Stimulated activated effector memory CD8-positive, alpha-beta T cell treated with anti-CD3 and anti-CD28 coated beads, Interleukin-12 subunit alpha, Interleukin-12 subunit beta, amount 100 ng/mL, for 72 hours (primary cell): ENCODE measurements at places on chromosomes 1 and 21.

DNA sequence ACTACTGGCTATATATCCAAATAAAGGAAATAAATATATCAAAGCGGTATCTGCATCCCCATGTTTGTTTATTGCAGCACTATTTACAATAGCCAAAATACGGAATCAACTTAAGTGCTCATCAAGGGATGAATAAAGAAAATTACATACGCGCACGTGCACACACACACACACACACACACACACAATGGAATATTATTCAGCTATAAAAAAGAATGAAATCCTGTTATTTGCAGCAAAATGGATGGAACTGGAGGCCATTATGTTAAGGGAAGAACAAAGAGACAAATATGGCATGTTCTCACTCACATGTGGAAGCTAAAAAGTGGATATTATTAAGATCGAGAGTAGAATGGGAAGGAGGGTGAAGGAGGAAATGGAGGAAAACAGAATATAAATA lies 20.2 kb downstream of the COPA start:
- DNase-seq: no peak

DNA sequence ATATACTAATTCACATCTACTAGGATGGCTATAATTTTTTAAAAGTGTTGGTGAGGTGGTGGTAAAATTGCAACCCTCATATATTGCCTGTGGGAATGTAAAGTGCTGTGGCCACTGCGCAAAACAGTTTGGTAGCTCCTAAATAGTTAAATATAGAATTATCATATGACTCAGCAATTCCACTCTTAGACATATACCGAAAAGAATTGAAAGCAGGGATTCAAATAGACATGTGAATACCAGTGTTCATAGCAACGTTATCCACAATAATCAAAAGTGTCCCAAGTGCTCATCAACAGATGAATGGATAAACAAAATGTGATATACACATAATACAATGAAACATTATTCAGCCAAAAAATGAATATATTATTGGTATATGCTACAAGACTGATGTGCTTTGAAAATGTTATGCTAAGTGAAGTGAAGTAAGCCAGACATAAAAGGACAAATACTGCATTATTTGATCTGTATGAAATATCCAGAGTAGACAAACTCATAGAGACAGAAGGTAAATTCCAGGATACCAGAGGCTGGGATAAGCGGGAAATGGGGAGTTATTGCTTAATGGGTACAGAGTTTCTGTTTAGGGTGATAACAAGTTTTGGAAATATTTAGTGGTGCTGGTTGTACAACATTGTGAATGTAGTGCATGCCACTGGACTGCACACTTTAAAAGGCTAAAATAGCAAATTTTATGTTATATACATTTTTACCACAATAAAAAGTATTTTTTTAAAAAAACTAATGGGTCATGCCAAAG lies 342.5 kb downstream of the SEC16B start:
- DNase-seq: no peak

- no peak for DNase-seq
Observed at GRCh38 chr1:64663668-64664067, 81.2 kb upstream of the RAVER2 start.

- no peak for DNase-seq
Observed at GRCh38 chr1:215767761-215768160, 200.7 kb downstream of the KCTD3 start.

GRCh38 chr1:206654828-206655227 lies 19.5 kb downstream of the DYRK3 start:
- no peak for DNase-seq

DNA sequence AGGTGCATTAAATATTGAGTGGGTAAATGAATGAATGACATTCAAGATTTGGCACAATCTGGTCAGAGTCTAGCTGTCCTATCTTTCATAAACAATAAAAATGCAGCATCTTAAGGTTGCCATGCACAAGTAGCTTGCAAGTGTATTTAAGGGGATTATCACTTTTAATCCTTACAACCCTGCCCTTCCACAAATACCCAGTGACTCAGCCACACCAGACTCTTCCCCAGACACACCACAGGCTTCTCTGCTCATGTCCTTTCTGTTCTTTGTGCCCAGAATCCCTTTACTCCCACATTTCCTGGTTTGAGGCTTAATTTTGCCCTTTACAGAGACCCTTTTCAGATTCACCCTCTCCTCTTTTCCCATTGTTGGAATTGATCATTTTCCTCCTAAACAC lies 59.8 kb downstream of the KIRREL1 start:
- DNase-seq: no peak

- DNase-seq: no peak
Observed at GRCh38 chr1:206872139-206872538, 6.7 kb downstream of the IL20 start.

- no peak for DNase-seq
Observed at GRCh38 chr1:41875487-41875886, 43.2 kb downstream of the HIVEP3 start.

DNA sequence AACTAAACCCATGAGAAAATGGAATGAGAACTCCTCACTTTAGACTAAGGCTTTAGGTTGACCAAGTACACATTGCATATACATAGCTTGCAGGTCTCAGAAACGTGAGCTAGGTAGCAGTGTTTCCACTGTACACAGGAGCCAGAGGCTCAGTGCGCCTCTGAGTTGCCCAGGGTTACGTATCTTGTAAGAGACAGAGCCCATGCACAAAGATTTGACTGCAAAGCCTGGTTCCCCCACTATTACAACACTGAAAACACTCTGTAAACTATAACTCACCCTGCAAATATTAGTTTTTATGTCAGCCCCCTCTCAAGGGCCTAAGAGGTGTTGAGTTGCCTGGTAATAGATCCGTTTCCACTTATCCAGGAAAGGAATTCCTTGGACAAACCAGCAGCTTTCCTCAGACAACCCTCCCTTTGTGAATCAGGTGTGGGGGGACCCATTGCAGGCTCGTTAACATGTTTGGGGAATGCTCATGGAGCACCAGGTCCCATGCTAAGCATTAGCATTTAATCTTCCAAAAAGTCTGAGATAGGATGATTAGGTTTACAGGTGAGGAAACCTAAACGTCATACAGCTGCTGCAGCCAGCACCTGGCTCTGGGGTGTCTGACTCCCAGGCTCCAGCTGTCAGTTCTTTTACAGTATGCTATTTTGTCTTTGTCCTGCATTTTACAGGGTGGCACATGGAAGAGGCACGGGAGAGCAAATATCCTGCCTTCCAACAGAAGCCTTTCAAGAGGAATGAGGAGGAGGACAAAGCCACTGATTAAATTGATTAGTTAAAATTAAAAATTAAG lies 25.7 kb downstream of the TENT5C start:
- no peak for DNase-seq

GRCh38 chr1:180230416-180230790 lies 339 bp downstream of the LHX4 start:
- DNase-seq: no peak

GRCh38 chr1:7576946-7577657 lies 194.0 kb upstream of the VAMP3 start:
- DNase-seq: no peak

GRCh38 chr1:115063228-115063901 lies 25.9 kb downstream of the TSPAN2 start:
- DNase-seq: no peak

GRCh38 chr1:207500306-207500705 lies 4.3 kb downstream of the CR1 start:
- no peak for DNase-seq

DNA sequence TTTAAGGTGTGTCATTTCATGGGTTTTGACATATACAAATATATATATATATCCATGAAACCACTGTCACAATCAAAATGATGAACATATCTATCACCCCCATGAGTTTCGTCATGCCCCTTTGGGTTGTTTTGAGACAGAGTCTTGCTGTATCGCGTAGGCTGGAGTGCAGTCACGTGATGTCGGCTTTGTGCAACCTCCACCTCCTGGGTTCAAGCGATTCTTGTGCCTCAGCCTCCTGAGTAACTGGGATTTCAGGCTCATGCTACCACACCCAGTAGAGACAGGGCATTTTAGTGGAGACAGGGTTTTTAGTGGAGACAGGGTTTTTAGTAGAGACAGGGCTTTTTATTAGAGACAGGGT lies 8.0 kb downstream of the HJV start:
- no peak for DNase-seq

DNA sequence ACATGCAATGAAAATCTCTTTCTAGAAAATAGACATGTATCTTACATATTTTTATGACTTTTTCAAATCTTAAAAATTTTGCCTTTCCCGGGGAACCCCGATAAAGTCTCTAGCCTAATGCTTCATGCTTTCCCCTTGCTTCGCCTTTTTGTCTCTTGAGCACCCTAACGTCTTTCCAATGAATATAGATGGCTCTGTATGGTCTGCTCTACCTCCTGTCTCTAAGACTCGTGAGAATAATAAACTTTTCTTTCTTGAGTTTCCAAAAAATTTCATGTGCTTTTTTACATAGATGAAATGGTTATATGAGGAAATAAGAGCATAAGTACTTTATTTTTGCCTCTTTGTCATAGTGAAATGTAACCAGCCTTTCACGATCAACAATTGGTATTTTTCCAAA lies 202.6 kb downstream of the PDE4B start:
- no peak for DNase-seq

DNA sequence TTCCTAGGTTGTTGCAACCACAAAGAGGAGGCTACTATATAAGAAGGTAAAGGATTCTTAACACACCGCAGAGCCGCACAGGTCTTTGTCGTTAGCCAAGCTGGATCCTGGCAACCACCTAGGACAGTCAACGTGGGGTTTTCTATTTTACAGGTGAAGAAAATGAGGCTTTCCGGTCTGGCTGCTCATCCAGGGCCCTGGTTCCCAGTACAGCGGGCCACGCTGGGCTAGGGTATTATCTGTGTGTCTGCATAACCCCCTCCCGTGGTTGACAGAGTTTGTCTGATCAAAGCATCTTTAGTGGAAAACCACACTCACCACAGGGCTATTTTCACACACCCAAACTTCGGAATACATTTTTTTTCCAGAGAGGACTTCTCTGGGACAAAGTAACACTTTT lies 39.0 kb upstream of the PDE9A start:
- peak; percentile 17 for DNase-seq

DNA sequence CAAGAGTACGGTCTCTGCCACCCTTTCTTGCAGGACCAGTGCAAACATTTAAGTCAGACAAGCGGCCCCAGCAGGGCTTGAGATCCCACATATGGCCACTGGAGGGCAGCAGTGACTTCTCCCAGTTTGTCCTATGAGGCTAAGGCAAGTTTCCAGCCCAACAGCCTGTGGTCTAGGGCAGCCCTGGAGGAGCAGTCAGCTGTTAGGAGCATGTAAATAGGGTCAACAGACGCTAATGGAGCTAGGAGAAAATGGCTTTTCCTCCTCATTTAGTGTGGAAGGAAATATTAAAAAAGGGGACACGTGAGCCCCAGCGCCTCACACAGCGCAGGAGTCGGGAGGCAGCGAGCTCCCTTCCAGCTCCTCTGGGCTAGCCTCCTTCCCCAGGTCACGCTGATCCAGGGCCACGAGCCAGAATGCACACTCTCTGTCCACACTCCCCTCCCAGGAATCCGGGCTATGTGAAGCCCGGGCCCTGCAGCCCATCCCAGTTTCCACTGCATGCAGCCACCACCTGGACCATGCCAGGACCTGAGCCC lies 95.6 kb downstream of the LAMC2 start:
- DNase-seq: peak; percentile 46

DNA sequence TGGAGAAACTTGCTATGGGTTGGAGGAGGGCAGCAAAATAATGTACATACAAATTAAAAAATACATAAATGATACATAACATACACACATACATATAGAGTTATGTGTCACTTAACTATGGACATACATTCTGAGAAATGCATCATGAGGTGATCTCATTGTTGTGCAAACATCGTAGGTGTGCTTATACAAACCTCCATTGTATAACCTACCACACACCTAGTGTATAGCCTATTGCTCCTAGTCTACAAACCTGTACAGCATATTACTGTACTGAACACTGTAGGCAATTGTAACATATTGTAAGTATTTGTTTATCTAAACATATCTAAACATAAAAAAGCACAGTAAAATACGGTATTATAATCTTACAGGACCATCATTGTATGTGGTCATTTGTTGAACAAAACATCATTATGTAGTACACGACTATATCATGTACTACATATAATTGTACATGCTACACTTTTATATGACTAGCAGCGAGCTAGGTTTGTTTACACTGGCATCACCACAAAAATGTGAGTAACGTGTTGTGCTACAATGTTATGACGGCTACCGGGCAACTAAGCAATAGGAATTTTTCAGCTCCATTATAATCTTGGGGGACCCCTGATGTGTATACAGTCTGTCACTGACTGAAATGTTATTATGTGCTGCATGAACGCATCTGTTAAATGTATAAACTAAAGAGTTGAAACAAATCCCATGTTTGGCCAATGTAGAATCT lies 35.5 kb downstream of the ITGB3BP start:
- no peak for DNase-seq

- DNase-seq: no peak
Observed at GRCh38 chr1:177384461-177384860, 213.7 kb downstream of the BRINP2 start.

- DNase-seq: no peak
Observed at GRCh38 chr1:162536511-162536910, 25.0 kb upstream of the UAP1 start.

- DNase-seq: peak; percentile 62
Observed at GRCh38 chr1:221439747-221440501, 302.0 kb downstream of the DUSP10 start.

DNA sequence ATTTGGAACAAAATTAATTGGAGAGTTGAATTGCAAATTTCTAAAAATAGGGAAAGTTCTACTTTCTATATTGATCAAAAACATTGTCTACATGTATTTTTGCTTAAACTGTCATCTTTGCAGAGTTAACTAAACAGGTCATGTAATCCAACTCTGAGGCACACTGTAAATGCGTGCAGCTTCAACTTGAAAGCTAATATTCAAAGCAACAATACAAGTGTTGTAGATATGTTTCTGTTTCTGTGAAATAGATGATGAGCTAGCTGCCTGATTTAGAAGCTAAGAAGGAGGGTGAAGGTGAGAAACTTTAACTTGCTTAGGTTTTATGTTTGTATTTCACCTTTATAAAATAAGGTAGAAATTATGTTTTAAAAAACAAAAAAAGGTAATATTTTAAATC lies 77.2 kb downstream of the IVNS1ABP start:
- DNase-seq: no peak

GRCh38 chr1:88519156-88519555 lies 164.9 kb upstream of the PKN2 start:
- DNase-seq: no peak
